ENCODE measurements at places on chromosomes 5 and 9.

DNA sequence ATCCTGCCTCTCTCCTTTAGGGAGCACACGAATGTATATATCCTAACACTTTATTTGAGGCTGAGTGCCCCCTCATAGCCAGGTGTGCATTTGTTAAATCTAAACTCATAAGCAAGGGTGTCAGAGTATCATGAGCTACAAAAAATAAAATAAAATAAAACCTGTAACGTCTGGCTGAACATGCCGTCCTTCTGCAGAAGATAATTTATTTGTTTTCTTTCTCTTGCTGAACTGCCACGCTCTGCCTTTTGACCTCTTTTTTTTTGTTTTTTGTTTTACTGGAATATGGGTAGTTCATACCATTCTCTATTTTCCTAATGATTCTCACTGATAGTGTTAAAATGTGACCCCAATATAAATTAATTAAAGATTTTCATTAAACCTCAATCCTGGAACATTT, 117.7 kb upstream of the MPDZ start:
- no peaks in the 10 kb centered on the region for H3K4me1 ChIP-seq
- no peak for DNase-seq
- H3K27me3 ChIP-seq = no peaks in the 10 kb centered on the region
- H3K36me3 ChIP-seq = no peaks in the 10 kb centered on the region

- peaks cover 5% of the 10 kb centered on the region for H3K4me1 ChIP-seq
- DNase-seq = no peak
- no peaks in the 10 kb centered on the region for H3K36me3 ChIP-seq
- H3K4me3 ChIP-seq = no peak overlapping the region
- H3K27ac ChIP-seq = no peak overlapping the region
Measured at GRCh38 chr5:96177303-96177869, 215.7 kb upstream of the ELL2 start.

- DNase-seq = no peak
- H3K4me1 ChIP-seq = no peaks in the 10 kb centered on the region
- no peak overlapping the region for H3K4me3 ChIP-seq
- no peaks in the 10 kb centered on the region for H3K27me3 ChIP-seq
- H3K36me3 ChIP-seq = no peaks in the 10 kb centered on the region
Measured at GRCh38 chr5:11797132-11797531, 107.1 kb downstream of the CTNND2 start.

DNA sequence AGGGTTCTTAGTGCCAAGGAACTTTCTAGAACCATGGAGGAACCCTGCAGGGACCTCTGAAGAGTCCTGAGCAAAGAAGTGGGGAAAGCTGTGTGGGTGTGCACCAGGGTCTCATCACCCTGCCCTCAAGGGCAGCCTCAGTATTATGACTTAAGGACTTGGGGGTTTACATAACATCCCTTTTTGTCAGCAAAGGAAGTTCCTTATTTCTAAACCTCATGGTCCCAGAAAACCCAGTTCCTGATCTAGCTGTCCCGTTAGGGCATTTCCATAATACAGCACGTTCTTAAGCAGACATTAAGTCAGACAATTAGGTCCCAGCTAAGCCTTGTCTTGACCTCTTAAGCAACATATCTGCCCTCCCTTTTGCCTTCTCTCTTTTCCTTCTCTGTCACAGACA, 57.3 kb downstream of the DAPK1 start:
- no peaks in the 10 kb centered on the region for H3K4me1 ChIP-seq
- DNase-seq = no peak

GRCh38 chr9:92657296-92658094, 12.4 kb downstream of the IPPK start:
- no peaks in the 10 kb centered on the region for H3K27me3 ChIP-seq
- H3K27ac ChIP-seq = no peak overlapping the region
- H3K36me3 ChIP-seq = peaks cover 20% of the 10 kb centered on the region

- H3K27me3 ChIP-seq = no peaks in the 10 kb centered on the region
- DNase-seq = no peak
- H3K4me1 ChIP-seq = peaks cover 45% of the 10 kb centered on the region
- H3K36me3 ChIP-seq = peaks cover 19% of the 10 kb centered on the region
Measured at GRCh38 chr9:131631306-131631705, 86.0 kb downstream of the PRRT1B start.

DNA sequence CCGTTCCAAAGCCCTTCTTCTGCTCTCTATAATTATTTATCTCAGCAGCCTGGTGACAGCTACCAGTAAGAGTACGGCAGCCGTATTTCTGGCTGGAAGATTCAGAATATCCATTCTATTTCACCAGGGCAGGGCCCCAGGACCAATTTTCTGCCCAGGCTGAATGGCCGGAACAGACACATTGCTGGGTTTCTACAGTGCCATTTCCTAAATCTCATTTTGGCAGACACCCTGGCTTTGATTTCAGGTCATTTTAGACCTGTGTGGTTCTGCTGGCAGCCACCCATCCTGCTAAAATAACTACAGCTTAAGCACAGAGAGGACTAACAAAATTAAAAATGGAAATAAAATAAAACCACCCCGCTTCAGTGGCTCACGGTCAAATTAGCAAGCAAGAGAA, 95.0 kb downstream of the CRB2 start:
- H3K27me3 ChIP-seq = no peaks in the 10 kb centered on the region
- H3K4me1 ChIP-seq = no peaks in the 10 kb centered on the region
- no peak overlapping the region for H3K27ac ChIP-seq
- H3K4me3 ChIP-seq = no peak overlapping the region
- no peak for DNase-seq

DNA sequence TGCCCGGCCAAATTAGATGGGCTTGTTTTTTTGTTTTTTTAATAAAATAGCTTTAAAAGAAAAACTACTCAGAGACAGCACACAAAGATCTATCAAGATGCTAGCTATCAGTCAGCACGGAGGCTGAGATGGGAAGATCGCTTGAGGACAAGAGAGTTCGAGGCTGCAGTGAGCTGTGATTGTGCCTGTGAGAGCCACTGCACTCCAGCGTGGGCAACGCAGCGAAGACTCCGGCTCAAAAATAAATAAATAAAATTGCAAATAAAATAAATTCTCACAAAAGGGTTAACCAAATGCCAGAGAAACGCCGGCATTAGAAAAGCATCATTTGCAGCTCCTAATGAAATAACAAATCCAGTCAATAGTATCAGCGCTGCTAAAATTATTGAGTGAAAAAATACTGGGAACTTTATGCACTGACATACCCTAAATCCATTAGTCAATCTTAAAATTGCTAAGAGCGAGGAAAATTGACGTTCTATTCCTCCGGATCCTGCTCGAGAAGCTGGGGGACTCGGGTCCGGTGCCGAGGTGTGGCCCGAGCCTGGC, 681 bp downstream of the CPLANE1 start:
- no peaks in the 10 kb centered on the region for H3K27me3 ChIP-seq
- peaks cover 5% of the 10 kb centered on the region for H3K4me1 ChIP-seq
- H3K27ac ChIP-seq = peak overlapping the region; percentile 95
- H3K36me3 ChIP-seq = no peaks in the 10 kb centered on the region
- DNase-seq = no peak

- H3K4me1 ChIP-seq = peaks cover 21% of the 10 kb centered on the region
- H3K36me3 ChIP-seq = peaks cover 27% of the 10 kb centered on the region
- DNase-seq = peak; percentile 11
- no peaks in the 10 kb centered on the region for H3K27me3 ChIP-seq
Measured at GRCh38 chr5:5480481-5481111, 58.1 kb downstream of the ICE1 start.

DNA sequence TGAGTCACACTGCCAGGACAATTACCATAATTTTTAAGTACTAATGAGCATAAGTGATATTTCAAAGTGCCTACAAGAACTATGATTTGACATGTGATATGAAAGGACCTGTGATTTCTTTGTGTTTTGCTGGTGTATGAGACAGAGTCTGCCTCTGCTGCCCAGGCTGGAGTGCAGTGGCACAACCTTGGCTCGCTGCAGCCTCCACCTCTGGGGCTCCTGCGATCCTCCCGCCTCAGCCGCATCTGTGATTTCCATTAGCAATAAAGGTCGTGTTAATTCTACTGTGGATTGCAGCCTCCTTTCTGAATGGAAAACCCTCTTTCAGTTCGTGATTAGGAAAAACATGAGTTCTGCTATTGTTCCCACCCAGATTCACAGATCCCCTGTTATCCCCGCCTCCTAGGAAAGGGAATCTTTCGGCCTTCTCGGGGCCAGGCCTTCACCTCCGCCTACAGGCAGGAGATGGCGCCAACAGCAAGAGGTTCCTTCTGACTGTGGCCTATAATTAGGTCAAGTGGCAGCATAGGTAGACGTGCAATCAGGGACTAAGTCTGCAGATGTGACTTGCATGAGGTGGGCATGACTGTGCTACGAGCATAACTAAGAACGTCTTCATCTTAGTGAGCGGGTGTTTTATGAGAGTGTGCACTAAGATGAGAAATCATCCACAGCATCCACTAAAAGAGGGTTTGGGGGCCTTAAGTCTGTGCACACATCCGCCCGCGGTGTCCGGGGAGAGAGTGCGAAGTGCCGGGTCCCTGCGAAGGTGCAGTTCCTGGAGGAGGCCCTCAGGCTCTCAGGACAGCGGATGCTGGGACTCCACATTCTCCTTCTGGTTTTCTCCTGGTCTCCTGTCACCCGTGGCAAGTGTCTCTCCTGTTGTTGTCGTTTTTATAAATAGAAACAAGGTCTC, 23.1 kb downstream of the TRIM7 start:
- H3K27me3 ChIP-seq = no peaks in the 10 kb centered on the region
- peak overlapping the region; percentile 38 for H3K4me3 ChIP-seq
- no peaks in the 10 kb centered on the region for H3K36me3 ChIP-seq
- peaks cover 12% of the 10 kb centered on the region for H3K4me1 ChIP-seq
- peak; percentile 67 for DNase-seq

DNA sequence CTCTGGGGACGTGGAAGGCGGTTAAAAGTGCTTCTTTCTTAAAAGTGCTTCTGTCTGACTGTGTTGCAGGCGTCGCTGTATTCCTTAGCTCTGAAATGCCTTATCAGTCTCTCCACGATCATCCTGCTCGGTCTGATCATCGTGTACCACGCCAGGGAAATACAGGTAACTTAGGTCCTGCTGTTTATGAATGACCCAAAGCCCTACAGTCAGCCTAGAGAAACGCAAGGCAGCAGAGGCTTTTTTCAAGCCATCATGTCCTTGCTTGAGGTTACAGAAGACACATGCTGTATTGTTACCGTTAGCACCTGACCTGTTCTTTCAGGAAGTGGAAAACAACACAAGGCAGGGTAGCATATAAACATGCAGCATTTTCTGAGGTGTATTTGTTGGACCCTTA, 2.0 kb downstream of the KCNN2 start:
- peaks cover 24% of the 10 kb centered on the region for H3K27me3 ChIP-seq
- H3K27ac ChIP-seq = no peak overlapping the region
- peaks cover 12% of the 10 kb centered on the region for H3K4me1 ChIP-seq

- no peak for DNase-seq
- peaks cover 23% of the 10 kb centered on the region for H3K27me3 ChIP-seq
- no peaks in the 10 kb centered on the region for H3K36me3 ChIP-seq
- H3K4me1 ChIP-seq = peaks cover 20% of the 10 kb centered on the region
- no peak overlapping the region for H3K27ac ChIP-seq
Measured at GRCh38 chr9:21414220-21414940, 5.5 kb downstream of the IFNA8 start.

GRCh38 chr9:18296702-18297055, 177.3 kb upstream of the ADAMTSL1 start:
- no peak overlapping the region for H3K4me3 ChIP-seq
- DNase-seq = no peak
- H3K27ac ChIP-seq = no peak overlapping the region
- H3K36me3 ChIP-seq = no peaks in the 10 kb centered on the region
- no peaks in the 10 kb centered on the region for H3K27me3 ChIP-seq

GRCh38 chr9:35605351-35606137, 482 bp downstream of the TESK1 start:
- peak overlapping the region; percentile 83 for H3K4me3 ChIP-seq
- peaks cover 10% of the 10 kb centered on the region for H3K36me3 ChIP-seq
- DNase-seq = peak; percentile 44
- peaks cover 25% of the 10 kb centered on the region for H3K4me1 ChIP-seq

DNA sequence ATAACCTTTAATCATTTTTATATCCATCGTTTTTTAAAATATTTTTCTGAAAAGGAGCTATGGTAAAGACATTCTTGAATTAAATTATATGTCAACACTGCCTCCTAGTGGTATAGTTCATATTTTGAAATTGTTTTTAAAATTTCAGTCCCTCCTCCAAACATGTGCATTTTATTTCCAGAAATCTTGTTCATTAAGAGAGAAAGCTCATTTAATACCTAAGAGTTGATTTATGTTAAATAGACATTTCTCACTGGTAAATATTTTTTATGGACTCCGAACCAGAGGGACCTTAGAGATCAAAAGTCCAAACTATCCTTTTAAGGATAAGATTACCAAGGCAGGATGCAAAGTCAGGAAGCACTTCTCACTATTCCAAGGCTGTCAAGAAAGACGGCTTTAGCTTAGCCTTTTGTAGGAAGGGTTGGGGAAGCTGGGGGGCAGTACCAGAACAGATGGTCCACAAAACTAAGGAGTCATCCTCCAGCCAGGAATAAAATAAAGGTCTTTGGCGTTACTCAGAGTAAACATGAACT, 21.6 kb downstream of the BHMT start:
- peaks cover 2% of the 10 kb centered on the region for H3K27me3 ChIP-seq
- no peak overlapping the region for H3K27ac ChIP-seq
- H3K36me3 ChIP-seq = no peaks in the 10 kb centered on the region
- no peak for DNase-seq

- H3K27ac ChIP-seq = no peak overlapping the region
- H3K4me1 ChIP-seq = no peaks in the 10 kb centered on the region
- no peak overlapping the region for H3K4me3 ChIP-seq
- DNase-seq = no peak
- H3K36me3 ChIP-seq = no peaks in the 10 kb centered on the region
Measured at GRCh38 chr9:97559111-97559514, 57.6 kb downstream of the TMOD1 start.

DNA sequence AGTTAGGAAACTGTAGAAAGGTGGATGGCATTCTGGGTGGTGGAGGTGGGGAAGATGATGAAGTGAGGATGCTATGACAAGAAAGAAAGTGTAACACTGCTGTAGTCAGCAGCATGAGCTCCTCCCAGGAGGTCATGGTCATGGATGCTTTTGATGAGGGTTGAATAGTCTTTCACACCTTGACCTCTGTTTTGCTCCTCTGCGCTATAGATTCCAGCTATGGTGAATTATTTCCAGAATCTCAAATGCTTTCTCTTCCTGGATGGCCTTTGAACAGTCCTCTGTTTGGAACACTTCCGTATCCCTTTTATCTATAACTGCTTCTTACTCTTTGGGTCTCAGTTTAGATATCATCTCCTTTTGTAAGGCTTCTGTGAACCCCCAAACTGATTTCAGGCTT, 165.9 kb upstream of the PPP1R2B start:
- H3K36me3 ChIP-seq = no peaks in the 10 kb centered on the region
- no peaks in the 10 kb centered on the region for H3K4me1 ChIP-seq
- H3K27ac ChIP-seq = no peak overlapping the region
- H3K27me3 ChIP-seq = peaks cover 18% of the 10 kb centered on the region
- H3K4me3 ChIP-seq = no peak overlapping the region
